ENCODE measurements at places on chromosomes 13 and 19.

DNA sequence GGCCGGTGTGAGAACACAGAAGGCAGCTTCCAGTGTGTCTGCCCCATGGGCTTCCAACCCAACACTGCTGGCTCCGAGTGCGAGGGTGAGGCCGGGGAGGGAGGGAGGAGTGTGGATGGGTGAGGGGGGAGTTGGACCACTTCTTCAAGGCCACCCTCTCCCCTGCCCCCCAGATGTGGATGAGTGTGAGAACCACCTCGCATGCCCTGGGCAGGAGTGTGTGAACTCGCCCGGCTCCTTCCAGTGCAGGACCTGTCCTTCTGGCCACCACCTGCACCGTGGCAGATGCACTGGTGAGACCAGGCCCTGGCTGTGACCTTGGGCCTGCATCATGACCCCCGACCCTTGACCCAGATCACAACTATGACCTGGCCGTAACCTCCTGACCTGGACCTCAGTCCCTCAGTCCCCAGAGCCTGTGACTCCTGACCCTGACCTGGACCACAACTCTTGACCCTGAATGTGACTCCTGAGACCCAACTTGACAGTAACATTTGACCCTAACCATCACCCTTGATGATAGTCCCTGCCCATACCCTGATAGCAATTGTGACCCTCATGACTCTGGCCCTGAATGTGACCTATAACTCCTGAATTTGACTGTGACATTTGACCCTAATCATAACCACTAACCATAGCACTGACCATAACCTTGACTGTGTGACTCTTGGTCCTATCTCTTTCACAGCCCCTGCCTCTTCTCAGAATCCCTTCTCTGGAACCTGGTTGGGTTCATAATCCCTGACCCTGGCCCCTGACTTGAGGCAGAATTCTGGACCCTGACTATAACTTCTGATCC lies 10.9 kb downstream of the LTBP4 start:
- DNase-seq, result no peak

DNA sequence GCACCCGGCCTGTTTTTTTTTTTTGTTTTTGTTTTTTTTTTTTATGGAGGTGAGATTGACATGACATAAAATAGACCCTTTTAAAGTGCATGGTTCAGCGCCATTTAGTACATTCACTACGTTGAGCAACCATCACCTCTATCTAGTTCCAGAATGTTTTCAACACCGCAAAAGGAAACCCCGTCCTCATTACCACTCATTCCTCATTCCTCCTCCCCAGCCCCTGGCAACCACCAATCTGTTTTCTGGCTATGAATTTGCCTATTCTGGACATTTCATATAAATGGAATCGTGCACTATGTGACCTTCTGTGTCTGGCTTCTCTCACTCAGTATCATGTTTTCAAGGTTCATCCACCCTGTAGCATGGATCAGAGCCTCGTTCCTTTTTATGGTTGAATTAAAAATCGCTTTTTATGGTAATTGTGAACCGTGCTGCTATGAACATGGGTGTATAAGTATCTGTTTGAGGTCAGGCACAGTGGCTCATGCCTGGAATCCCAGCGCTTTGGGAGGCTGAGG lies 9.9 kb upstream of the ADGRE5 start:
- peak; percentile 15 for DNase-seq

- DNase-seq, result no peak
Measured at GRCh38 chr19:29107831-29108230, 105.1 kb downstream of the UQCRFS1 start.

DNA sequence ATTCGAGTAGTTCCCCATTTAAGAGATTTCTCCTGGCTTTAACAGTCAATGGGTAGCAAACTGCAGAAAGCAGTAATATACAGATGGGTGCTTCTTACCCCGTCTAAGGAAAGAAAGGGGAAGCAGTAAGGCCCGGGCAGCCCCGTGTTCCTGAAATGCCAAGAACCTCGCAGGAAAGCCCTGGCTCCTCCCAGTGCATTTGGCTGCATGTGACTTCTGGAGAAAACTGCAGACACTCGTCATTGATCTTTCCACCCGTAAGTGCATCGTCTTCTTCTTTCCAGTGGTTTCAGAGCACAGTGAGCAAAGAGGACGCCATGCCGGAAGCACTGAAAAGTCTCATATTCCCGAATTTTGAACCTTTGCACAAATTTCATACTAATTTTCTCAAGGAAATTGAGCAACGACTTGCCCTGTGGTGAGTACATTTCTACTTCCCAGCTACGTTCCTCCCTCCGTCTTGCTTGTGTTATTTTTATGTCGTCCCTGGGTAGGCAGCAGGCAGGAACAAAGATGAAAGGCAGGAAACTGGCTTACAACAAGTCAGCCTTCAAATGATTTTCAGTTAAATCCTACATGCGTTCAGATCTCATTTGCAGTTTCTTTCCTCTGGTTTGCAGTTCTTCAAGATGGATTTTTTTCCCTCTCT lies 165.2 kb downstream of the STK24 start:
- no peak for DNase-seq
